ENCODE measurements at places on chromosomes 6 and 20.
A peak's percentile ranks its signal among the peaks of the same experiment; 100 is the strongest.

DNA sequence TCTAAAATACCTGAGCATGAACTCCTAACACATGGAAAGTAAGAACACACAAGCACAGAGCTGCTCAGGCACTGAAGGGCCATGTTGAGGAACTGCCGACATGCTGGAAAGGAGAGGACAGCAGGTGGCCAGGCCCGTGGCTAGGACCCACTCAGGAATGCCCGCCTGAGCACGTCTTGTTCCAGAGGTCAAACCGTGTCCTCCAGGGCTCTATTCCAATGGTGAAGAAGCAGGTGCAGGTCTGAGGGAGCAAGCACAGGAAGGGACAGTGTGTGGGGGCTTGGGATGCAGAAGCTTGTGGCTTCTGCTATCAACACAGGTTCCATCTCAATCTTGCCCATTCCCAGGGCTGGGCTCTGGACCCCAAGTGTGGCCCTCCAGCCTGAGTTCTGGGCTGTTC lies 20.7 kb downstream of the CST9L start:
- no peak for ATAC-seq

DNA sequence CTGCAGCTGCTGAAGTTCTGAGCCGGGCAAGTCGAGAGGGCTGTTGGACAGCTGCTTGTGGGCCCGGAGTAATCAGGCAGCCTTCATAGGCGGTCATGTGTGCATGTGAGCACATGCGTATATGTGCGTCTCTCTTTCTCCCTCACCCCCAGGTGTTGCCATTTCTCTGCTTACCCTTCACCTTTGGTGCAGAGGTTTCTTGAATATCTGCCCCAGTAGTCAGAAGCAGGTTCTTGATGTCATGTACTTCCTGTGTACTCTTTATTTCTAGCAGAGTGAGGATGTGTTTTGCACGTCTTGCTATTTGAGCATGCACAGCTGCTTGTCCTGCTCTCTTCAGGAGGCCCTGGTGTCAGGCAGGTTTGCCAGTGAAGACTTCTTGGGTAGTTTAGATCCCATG lies 21.2 kb upstream of the MAPK13 start:
- ATAC-seq, result peak; percentile 77

GRCh38 chr6:139550361-139550760 lies 175.9 kb upstream of the CITED2 start:
- no peak for ATAC-seq

- ATAC-seq, result no peak
These were observed 189.1 kb downstream of the TBX18 start for GRCh38 chr6:84575264-84575663.

DNA sequence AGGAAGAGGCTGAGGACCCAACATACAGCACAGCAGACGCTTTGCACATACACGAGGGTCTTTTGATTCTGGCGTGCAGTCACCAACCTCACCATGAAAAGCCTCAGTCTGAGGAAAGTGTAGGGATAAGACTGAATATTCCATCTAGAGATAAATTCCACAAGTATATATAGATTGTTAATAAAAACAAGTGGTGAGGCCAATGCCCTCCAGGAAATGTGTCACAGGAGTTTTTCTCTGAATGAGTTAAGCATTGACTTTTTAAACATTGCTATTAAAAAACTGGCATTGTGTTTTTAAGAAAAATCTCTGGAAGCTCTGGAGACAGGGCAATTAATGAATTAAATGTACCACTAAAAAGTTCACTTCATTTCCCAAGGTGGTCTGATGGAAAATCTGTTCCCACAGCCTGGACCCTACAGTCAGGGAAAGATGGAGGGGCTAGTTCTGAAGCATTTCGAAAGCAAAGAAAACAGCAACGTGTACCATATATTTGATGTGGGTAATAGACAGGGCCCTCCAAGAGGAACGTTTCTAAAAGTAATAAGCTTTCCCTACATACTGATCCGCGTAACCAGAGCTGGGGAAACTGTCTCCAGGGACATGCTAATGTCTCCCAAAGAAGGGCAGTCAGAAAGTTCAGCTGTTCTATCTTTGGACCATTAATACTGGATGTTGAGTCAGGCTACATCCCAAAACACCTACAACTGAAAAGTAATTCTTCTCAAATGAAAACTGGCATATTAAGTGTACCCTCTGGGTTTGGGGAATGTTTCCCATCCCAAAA lies 301.1 kb downstream of the FOXC1 start:
- no peak for ATAC-seq

GRCh38 chr6:18218233-18218632 lies 46.1 kb downstream of the DEK start:
- ATAC-seq, result no peak

GRCh38 chr6:44004625-44005506 lies 122.4 kb downstream of the MRPL14 start:
- no peak for ATAC-seq

GRCh38 chr6:32794510-32794909 lies 22.3 kb downstream of the HLA-DOB start:
- ATAC-seq, result no peak

Measured in activated CD4-positive, CD25-positive, alpha-beta regulatory T cell treated with anti-CD3 and anti-CD28 coated beads, Interleukin-2, amount 50 U/mL, for 24 hours (primary cell).